ENCODE measurements at places on chromosomes 11 and 22. TPM values are rescaled to one million over a fixed set of nuclear protein-coding genes. Genes with fewer than 3 reads are reported as not detected.

DNA sequence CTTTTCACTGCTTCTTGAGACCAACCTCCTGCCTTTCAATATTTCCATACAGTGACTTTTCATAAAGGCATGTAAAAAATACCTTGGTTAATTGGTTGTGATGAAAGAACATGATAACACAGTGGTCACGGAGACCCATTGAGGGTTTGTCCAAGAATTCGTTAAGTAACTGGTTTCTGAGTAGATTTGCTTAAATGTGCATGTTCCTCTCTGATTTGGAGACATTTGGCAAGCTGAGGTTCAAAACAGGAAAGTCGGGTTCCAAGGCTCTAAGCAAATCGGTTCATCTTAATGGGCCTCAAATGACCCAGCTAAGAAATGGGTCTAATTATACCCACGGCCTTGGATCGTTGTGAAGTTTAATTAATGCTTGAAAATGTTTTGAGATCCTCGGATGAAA is 36.9 kb upstream of the CCND1 start:
- DNase-seq = no peak

DNA sequence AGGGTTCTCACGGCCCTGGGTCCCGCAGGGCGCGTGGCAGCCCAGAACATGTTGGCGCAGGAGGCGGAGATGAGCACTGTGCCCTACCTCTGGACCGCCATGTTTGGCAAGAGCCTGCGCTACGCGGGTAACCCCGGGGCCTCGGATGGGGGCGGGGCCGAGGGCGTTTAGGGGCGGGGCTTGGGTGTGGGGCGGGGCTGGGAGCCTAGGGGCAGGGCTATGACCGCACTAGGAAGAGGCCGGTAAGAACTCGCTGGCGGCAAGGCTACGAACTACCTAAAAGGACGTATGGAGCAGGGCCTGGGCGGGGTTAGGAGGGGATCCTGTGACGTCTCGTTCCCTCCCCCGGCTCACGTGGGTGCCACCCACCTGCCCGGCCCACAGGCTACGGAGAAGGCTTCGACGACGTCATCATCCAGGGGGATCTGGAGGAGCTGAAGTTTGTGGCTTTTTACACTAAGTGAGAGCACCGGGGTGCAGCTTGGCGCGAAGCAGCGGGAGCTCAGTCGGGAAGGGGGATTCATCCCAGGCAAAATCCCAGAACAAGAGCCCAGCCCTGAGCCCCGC is 2.8 kb upstream of the LZTR1 start:
- DNase-seq = peak; percentile 77

TCN2 gene
- total RNA-seq = 13.4 TPM

DNA sequence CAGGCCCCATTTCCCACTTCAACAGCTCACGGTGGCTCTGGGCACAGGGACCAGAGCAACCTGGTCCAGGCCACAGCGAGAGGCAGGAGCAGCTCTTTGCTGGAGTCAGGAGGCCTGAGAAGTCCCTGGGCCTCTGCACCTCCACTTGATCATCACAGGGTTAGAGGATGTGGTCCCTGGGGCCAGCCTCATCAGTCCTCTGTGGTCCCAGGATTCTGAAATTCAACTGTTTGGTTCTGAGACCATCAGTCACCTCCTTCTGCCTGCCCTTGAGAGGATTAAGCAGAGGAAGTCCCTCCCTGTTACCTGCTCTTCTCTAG is 24.9 kb upstream of the CBX7 start:
- DNase-seq = no peak

DNA sequence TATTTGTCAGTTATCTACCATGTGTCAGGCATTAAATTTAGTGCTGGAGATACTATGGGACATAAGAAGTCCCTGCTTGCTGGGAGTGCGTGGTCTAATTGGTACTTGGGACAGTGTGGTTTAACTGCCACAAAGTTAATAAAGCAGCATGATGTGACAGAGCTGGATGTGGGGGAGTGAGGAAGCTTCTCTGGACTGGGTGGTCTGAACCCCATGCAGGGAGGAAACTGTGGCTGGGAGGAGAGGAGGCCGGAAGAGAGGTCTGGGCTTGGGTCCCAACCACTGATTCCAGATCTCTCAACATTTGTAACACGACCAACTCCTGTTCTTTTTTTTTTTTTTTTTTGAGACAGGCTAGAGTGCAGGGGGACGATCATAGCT is 37.1 kb downstream of the ST3GAL4 start:
- DNase-seq = no peak

CYP2D6 gene
- not detected for total RNA-seq

DNA sequence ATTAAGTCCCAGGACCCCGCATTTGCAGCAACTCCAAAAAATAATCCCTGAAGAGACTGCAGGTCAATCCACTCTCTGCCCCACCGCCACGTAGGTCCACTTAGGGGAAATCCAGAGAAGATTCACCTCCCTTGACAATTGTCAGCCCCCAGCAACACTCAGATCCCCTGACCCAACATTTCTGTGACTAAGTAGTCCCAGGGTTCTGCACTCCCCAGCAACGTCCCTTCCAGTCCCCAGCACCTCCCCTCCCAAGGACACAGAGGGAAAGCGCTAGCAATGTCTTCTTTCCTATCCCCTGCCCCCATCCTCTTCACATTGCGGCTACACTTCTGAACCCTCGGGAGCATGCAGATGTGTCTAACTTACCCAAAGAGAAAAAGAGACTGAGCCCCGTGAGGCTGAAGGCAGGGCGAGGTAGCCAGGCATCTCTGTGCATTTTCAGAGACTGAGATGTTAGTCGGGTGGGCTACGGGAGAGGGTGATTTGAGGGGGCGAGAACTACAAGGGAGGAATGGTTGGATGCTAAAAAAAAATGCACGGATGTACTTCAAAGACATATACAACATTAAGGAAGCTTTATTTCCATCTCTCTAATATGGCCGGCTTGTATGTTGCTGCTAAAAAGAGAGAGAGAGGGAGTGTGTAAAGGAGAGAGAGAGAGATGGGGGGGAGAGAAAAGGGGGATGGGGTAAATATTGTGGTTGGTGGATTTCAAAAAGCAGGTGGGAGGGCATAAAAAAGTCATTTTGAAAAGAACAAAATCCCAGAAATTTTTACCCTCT is at the start of gene SCN2B:
TSS of gene SCN2B (minus strand) at position 647 of the 785 bp plus-strand sequence. CDS start at position 439, 208 bp downstream.
- no peak for DNase-seq

- DNase-seq = no peak
These were observed 757.2 kb downstream of the BRD1 start for GRCh38 chr22:49070501-49070900.

- DNase-seq = no peak
These were observed 64.2 kb downstream of the THAP12 start for GRCh38 chr11:76316726-76317125.

SEPTIN3 gene
- 0.08 TPM for total RNA-seq

DNA sequence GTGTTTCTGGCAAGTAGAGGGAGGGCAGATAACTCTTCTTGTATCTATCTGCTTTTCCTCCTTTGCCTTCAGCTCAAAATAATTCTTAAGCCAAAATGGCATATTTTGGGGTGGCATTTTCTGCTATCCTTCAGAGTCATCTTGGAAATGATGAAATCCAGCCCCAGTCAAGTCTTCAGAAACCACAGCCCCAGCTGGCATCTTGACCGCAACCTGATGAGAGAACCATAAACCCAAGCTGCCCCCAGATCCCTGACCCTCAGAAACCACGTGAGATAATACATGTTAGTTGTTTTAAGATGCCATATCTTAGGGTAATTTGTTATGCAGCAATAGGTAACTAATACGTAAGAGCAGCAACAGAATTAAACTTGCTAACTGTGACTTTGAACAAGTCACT is 15.1 kb upstream of the PAMR1 start:
- DNase-seq = no peak

- no peak for DNase-seq
These were observed 841.8 kb upstream of the TENM4 start for GRCh38 chr11:80282643-80283042.

Measured in Right ventricle myocardium superior (tissue), 1 donor.